ENCODE measurements at places on chromosomes 7 and 10. TPM values are rescaled to one million over a fixed set of nuclear protein-coding genes. Genes with fewer than 3 reads are reported as not detected.

Gene OR2A5
- not detected for total RNA-seq

Gene SP8
- not detected for total RNA-seq

Gene HMX3
- not detected for total RNA-seq

Gene INMT
- 79.9 TPM for total RNA-seq

- DNase-seq = no peak
These were observed 2.5 kb upstream of the HNRNPF start for GRCh38 chr10:43411536-43411935.

GRCh38 chr7:124630395-124630794, 135.2 kb downstream of the GPR37 start:
- DNase-seq = no peak

- no peak for DNase-seq
These were observed 11.3 kb downstream of the CAV2 start for GRCh38 chr7:116510795-116511194.

GRCh38 chr10:79443338-79444198, 1.9 kb downstream of the ZCCHC24 start:
- DNase-seq = no peak

DNA sequence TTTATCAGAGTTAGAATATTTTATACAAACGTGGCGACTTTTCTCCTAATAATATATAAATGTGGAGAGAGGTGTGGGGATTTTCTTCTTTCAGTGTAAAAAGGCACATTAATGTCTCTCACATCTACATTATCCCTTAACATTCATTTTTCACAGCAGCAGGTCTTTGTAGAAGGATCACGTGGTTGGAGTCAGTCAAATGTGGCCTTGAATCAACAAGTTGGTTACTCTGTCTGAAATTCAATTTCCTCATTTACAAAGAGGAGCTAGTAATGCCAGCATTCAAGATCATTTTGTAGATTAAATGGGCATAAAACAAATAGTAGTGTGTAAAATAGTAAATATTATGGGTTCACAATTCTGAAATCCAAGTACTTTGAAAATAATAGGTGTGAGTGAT, 183.1 kb upstream of the SEMA3E start:
- DNase-seq = no peak

DNA sequence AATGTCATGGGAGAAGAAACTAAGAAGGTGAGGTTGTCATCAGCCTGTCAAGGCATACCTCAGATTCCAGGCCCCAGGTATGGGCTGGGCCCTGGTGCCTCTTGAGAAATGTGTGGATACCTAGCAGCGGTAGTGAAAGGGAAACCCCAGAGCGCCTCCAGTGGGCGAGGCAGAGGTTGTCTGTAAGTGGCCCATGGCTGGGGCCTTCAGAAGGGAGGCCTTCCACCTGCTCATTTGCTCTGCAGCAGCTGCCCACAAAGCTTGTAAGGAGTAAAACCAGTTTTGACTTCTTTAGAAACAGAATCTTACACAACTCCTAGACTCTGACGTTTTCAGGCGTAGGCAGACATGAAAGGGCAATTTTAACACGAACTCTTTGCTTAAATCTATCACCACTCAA, 509.9 kb downstream of the PARD3 start:
- no peak for DNase-seq

GRCh38 chr7:158358926-158359645, 228.5 kb downstream of the PTPRN2 start:
- DNase-seq = no peak

GRCh38 chr7:144408121-144408520, 4.6 kb upstream of the NOBOX start:
- no peak for DNase-seq

DNA sequence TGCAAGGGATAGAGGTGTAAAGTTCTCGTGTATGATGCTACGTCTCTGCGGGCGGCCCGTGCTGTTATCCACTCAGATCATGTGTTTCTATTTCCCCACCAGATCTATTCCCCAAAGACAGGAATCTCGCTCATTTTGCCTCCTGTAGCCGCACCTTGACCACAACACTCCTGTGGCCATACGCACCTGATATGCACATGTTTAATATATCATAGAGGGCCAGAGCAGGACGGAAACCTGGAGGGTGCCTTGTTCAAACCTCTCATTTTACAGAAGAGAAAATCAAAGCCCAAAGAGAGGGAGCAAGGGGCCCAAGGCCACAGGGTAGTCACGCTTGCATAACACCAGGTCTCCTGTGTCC, 37.6 kb downstream of the STRA8 start:
- DNase-seq = no peak

GRCh38 chr7:79531116-79531515, 77.6 kb upstream of the MAGI2 start:
- DNase-seq = peak; percentile 22

DNA sequence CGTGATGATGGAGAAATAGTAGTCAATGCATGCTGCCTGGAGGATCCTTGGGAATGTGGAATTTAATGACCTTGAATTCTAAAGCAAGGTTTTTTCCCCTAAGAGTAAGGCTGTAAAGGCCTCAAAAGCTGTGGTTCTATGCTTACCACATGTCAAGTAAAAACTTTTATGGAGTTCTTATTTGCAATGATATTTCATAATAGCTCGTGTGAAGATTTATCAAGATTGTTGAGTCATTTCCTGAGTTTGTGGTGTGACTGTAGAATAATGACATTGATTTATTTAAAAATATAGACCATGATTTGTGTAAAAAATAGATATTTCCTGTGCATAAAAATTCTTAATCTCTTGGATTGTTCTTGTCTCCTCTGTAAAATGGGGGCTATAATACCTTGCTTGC, 67.5 kb upstream of the SORCS1 start:
- DNase-seq = peak; percentile 1
